ACHN (cell line): ENCODE measurements at places on chromosomes 7 and 10.

DNA sequence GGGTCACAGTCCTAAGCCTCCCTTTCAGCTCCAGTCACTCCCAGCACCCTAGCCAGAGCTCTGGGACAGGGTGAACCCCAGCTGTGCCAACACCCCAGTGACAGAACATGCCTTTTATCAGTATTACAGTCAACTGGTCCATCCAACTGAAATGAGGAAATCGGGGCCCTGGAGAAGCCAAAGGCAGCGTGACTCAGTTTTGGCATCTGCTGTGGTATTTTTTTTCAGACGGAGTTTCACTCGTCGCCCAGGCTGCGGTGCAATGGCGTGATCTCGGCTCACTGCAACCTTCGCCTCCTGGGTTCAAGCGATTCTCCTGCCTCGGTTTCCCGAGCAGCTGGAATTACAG, 3.4 kb upstream of the CLDN15 start:
- no peak for DNase-seq

DNA sequence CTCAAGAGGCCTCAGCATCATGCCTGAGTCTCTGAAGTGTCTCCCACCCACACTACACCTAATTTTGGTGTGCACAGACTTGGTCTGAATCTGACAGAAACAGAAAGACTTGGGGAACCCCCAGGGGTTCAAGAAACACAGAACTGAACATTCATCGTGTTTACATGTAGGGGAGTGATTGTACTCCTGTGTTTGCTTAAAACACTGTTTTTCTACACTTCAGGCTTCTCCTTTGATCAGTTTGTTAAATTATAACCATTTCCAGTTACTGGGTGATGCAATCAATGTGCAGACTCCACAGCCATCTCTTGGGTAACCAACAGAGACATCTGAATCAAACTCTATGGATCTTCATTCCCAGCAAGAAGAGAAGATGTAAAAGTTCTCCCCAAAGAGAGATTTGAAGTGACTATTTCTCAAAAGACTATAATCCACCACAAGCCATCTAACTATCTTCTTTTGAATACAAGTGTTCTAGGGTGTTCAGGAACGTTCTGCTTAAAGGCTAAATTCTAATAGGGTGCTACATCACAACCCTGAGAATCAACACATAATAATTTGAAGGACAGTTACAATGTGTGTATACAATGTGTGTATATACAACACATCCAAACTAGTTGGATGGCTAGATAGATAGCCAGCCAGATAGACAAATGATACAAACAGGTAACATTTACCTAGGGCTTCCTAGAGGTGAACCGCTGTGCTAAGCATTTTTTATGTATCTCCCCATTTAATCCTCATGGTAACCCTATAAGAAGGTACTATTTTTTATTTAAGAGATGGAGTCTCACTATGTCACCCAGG, 34.2 kb downstream of the DNAJC12 start:
- DNase-seq, result no peak

DNA sequence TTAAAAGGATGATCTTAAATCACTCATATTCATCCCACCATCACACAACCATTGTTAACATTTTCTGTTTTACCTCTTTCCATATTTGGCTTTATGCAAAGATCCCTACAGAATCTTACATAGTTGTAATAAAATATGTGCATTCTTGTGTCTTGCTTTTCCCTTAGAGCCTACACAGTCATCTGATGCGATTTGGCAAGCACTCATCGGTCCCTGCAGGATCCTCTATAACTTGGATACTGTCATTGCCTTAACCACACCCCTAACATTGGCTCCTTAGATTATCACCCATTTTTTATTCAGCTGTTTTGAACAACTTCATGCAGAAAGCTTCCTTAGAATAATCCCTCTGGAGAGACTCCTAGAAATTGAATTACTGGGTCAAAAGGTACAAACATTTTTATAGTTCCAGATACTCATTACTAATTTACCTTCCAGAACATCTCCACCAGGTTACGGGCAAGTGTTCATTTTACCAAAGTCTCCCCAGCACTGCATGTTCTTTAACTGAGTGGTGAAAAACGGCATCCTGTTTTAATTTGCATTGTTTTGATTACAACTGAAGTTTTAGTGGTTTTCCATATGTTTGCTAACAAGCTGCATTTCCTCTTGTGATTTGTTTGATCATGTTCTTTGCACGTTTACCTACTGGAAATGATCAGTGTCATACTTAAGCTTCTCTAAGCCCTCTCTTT, 268.3 kb downstream of the GRID1 start:
- DNase-seq, result no peak

- DNase-seq, result peak; percentile 47
Observed at GRCh38 chr7:2567679-2568278, 9.0 kb downstream of the IQCE start.
